ENCODE measurements at places on chromosomes 3 and 15.

DNA sequence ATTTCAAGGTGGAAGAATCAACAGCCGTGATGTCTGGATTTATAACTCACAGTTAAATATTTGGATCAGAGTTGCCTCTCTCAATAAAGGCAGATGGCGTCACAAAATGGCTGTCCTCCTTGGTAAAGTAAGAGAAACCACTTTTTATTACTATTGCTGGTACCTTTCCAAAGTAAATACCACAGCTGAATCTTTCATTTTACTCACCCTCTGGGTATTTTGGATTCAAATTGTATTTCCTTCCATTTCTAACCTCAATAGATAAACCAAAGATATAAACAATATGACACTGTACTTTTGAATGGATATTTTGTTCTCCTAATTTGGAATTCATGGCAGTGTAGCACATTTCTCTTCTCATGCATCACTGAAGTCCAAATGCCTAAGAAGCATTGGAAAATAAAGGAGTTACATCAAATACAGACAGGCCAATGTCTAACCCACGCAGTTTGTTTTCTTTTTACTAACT, 29.5 kb downstream of the KLHL24 start:
- DNase-seq, result no peak

DNA sequence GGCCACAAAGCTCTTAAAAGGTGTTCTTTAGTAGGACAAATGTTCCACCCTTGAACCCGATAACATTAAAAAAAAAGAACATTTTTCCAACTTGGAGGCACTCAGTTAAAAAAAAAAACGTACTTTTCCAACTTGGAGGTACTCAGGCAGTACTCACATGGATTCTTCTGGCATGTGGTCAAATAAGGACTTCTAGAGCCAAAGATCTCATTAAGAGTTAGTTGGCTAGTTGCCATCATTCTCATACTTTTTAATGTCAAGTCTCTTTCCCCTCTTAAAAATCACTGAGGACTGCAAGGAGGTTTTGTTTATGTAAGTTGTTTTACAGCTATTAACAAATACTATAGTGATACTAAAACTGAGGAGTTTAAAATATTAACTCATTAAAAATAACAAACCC, 101.0 kb downstream of the CADPS start:
- DNase-seq, result no peak

- DNase-seq, result no peak
Measured at GRCh38 chr15:86139828-86140227, 60.2 kb downstream of the AGBL1 start.

DNA sequence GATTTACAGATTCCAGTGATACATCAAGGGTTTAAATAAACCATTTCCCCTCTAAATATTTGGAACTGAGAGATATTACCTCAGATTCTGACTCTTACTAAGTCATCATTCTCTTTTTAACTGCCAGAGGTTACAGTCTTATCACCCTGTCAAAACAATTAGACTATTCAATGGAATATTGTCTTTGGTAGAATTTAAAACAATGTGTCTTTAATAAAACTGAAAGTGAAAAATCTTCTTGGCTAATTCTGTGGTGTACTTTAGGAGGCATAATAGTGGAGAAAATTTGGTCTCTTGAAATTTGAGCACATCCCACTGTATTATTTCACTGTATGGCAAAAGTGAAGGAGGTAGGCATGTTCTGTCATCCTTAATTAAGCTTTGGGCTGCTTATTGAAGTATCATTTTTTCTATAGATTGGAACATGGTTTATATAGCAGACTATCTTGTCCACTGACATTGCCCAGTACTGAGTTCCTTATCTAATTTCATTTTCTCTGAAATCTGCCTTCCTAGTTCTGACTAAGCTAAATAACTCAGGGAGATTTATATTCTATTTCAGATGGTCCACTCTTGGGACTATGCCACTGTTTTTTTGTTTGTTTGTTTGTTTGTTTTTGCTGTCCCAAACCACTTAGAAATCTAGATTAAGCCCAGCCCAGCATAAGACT, 48.0 kb upstream of the UTS2B start:
- no peak for DNase-seq

- DNase-seq, result no peak
Measured at GRCh38 chr15:70378126-70379031, 280.7 kb upstream of the TLE3 start.

GRCh38 chr3:131444180-131444579, 58.6 kb downstream of the MRPL3 start:
- DNase-seq, result no peak

- DNase-seq, result no peak
Measured at GRCh38 chr3:126466886-126467610, 8.6 kb downstream of the ZXDC start.

GRCh38 chr3:55658690-55659562, 171.8 kb upstream of the WNT5A start:
- no peak for DNase-seq

DNA sequence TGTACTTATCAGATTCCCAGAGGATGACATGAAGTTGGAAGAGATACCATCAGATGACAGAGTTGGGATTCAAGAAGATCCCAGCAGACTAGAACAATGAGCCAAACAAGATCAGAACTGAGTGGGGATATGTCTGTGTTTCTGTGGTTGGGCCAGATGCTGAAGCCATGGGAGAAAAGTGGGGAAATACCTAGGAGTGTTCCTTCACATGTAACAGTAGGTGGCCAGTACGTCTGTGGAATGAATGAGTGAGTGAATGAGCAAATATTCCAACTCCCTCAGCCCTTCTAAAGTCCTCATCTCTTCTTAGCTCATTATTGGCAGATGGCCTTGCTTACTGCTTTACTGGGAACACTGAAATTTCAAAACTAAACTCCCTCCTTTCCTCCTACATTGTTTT, 32.2 kb upstream of the GREM1 start:
- no peak for DNase-seq

- no peak for DNase-seq
Measured at GRCh38 chr3:39346785-39347585, 17.5 kb downstream of the CCR8 start.

DNA sequence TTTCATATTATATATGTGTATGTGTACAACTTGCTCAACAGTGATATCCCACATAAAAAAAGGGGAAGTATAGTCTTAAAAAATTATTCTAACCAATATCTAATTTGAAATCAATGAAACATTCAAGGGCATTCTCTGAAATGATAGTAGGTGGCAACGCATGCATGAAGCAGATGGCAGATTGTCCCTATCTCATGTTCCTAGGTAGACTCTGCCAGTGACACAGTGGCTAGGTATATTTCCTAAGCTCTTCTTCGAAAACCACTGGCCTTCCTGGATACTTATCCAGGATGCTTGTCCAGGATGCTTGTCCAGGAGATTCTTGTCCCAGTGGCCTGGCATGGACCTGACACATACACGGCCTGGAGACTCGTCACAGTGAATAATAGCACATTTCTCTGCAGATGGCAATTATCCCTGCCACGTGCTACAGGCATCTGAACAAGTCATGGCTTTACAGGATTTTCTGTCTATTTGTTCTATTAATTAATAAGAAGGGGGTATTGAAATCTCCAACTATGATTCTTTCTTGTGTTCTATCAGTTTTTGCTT, 54.9 kb downstream of the OCA2 start:
- DNase-seq, result peak; percentile 51

DNA sequence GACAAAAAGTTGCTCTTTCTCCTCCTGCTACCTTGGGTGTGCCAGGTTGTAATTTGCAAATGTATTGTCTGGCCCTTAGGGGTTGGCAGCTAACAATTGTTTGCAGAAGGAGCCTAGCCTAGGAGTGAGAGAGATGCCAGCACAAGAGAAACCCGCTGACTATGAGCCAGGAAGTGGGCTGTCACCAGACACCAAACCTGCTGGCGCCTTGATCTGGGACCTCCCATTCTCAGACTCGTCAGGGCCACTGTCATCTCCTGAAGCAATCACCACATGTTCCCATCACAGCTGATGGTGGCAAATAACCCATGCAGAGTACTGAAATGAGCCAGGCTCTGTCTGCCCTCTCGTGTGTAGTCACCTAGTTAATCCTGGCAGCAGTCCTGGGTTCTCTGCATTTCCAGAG, 406.4 kb upstream of the NPAP1 start:
- DNase-seq, result no peak

DNA sequence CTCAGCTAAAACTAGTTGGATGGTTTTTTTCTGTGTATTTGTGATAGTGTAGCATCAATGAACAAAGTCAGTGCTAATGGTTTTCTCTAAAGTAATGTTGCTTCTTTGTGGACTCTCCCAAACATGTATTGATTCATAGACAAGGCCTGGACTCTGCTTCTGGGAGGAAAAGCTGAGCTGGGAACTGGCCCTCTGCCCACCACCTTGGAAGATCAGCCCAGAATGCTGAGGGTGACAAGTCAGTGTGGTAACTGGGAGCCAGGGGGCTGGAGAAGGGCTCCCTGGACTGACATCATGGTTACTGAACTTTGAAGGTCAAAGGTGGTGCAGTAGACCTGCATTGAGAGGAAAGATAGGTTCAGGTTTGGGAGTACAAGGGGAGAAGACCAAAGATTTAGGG, 3.0 kb downstream of the ARHGAP31 start:
- DNase-seq, result no peak

GRCh38 chr15:73629798-73630429, 3.3 kb downstream of the NPTN start:
- no peak for DNase-seq

DNA sequence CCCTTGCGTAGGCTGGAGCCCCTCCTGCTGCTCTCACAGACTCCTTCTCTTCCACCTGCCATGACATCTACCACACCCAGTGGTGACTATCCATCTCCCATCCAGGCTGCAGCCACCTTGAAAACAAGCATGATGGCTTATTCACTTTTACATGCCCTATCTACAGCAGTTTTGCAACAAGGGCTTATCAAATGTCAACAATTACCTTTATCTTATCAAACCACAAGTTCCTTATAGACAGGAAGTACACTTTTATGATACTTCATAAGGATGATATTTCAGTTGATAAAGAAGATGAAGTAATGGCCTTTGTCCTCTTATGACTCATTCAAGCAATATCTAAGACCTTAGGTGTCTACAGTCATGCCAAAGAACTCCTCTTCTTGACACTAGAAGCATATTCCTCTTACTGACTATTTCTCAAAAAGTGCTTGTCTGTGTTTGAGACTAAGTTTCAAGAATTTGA, 125.3 kb upstream of the SPRED1 start:
- DNase-seq, result no peak

DNA sequence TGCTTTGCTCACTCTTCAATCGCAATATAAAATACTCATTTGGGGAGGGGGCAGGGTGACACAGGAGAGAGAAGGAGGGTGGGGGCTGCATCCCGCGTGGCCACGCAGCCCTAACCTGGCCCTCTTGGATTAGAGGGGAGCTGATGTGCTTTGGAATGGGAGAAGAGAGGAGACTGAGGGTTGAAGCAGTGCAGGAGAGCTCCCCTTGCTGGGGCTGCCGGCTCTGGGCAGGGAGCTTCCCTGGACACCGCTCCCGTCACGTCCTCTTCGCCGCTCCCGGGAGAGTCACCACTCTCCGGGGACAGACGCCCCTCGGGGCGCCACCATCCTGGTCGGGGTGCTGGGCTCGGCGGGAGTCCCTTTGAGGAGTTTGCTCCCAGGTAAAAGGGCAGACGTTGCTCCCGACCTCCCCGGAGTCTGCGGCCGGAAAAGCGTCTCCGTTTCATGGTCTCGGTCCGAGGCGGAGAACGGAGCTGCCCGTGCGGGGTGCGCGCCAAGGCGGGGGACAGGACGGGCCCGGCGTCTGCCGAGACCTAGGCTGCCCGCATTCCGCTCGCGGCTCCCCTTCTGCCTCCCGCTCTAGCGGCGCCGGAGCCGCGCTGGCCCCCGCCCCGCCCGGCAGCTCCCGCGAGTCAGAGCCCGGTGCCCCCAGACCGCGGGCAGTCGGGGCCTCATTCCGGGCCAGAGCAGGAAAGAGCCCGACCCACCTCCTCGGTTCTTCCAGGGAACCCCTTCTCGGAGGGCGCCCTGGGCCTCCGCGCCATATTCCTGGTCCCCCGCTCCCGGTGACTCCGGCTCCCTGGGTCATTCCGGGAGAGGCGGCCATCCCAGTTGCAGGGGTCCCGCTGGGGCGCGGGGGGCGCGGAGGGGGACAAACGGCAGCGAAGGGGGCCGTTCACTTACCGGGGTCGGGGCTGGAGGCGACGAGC, 603 bp downstream of the SLC7A14 start:
- no peak for DNase-seq

DNA sequence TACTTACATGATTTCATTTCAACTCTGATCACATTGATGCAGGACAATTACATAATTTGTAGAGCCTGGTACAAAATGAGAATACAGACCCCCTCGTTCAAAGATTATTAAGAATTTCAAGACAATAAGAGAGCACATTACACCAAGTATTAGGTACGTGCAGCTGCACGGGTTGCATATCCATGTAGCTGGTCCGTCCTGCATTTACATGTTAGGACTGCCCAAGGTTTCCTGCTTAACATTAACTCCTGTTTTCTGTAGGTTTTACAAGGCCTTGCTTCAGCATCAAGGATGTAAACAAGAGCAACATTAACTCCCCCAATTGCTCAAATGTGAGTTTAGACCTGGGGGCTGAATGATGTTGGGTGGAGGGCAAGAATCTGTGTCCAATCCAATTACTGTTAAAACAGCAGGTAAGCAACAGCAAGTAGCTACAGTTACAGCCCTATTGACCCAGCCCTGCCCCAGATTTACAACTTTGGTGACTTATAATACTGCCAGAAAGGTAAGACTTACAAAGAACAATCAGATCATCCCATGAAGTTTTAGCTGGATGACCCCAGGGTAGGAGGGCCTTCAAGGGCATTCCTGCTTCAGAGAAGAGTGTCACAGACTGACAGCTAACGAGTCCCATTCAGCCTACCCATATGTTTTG, 127.4 kb upstream of the PPP2R3A start:
- no peak for DNase-seq

DNA sequence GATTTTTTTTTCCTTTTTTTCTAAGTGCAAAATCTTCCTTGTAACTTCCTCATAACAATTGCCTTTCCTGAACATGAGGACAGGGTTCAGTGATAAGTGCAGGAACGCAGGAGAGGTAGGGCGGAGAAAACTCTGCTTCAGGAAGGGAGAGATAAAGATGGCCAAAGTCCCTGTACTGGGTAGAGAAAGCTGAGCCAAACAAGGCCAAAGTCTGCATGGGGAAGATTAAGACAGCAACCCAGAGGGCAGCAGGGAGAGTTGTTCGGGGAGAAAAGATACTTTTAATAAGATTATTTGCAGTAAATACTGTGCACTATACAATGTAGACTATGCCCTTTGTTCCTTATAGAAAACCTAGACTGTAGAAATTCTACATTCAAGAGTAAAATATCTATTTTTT, 55.4 kb upstream of the LRRFIP2 start:
- no peak for DNase-seq

GRCh38 chr3:9793161-9793781, 389 bp downstream of the ARPC4 start:
- DNase-seq, result no peak

DNA sequence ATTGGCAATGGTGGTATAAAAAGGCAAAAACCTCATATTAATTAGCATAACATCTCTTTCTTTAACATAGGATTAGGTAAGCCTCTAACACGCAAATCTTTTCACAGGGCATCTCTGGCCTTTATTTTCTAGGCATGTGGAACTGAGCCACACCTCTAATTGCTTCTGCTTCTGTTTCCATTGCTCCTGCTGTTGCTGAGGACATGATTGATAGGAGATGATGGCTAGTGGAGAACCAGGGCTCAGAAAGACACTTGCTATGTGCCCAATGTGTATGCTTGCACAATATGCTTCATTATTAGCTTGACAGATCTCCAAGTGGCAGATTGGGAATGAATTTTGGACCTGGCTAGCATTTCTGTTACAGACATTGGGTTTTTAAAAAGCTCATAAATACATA, 114.5 kb downstream of the EPHA3 start:
- no peak for DNase-seq
